ENCODE measurements at places on chromosomes 3 and 15. TPM values are rescaled to one million over a fixed set of nuclear protein-coding genes. Genes with fewer than 3 reads are reported as not detected.

EFHB gene
- total RNA-seq, result 1.0 TPM

ASB14 gene
- total RNA-seq, result not detected

AHSG gene
- total RNA-seq, result not detected

PTX3 gene
- 464 TPM for total RNA-seq

CHL1 gene
- 2.1 TPM for total RNA-seq

ADGRG7 gene
- total RNA-seq, result not detected

NANOGP8 gene
- total RNA-seq, result not detected

COPB2 gene
- 293 TPM for total RNA-seq

ONECUT1 gene
- total RNA-seq, result not detected

GOLGA6L6 gene
- not detected for total RNA-seq

COL6A5 gene
- under 0.01 TPM for total RNA-seq

LHFPL4 gene
- under 0.01 TPM for total RNA-seq

KY gene
- under 0.01 TPM for total RNA-seq
